NCI-H1436 (cell line): ENCODE measurements at places on chromosomes 16 and 17.

DNA sequence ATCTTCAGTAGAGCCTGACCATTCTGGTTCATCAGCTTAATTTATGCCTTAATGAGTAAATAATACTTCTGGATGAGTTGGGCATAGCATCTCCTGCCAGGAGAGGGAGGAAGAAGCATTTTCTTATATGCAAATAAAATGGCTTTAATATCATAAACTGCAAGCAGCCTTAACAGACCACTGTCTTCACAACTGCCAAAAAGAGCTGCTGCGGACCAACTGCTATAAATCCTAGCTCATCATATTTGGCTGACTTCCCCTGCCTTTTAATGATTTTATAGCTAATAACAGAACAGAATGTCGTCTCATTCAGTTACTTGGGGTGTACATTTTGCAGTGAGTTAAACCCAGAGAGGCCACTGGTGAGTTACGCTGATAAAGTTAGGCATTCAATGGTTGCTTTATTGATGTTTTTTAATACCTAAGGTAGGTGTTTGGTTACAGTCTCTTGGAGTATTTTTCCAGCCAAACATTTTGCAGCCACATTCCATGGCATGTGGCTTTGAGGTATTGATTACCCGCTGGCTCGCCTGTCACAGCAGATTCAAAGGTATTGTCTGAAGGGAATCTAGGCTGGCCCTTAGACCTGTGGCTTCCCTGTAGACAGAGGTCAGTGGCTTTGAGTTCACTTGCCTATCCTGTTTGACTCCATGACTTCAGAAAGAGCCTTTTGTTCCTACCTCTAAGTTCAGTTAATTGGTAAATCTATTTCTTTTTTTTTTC lies 16.4 kb downstream of the FAM20A start:
- DNase-seq: no peak

GRCh38 chr16:78072275-78072674 lies 27.2 kb upstream of the WWOX start:
- no peak for DNase-seq

DNA sequence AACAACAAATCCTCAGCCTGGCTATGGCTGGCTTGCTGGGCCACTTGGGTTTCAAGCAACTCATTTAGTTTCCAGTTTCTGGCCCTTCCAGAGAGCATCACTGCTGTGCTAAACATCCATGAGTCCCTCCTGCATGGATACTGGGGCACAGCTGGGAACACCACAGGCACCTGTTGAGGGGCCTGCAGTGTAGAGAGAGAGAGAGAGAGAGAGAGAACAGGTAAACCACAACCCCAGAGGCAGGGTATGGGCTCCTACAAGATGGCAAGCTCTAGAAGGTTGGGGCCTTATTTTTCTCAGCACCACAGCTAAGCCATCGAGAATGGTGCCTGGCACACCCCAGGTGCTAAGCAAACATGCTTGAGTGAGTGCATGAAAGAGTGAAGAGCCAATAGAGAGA lies 120.3 kb downstream of the RBFOX3 start:
- DNase-seq: no peak

DNA sequence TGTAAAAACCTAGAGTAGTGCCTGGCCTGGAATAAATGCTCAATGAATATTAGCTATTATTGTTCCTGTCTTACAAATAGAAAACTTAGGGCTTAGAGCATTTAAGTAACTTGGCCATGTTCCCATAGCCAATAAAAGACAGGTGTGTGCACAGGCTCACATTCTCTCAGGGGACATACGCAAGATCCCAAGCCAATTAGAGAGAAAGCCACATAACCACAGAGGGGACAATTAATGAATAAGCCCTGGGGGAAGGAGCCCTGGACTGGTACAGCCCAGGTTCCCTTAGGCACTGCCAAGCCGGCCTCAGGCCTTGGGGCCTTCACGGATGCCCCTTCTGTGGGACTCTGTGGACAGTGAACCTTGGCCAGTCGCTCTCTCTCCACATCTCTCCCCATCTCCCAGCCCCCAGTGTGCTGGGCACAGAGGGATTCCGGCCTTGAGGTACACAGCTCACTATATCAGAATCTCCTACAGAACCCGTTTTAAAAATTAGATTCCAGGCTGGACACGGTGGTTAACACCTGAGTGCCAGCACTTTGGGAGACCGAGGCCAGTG lies 27.3 kb upstream of the ABCC12 start:
- DNase-seq: peak; percentile 83

DNA sequence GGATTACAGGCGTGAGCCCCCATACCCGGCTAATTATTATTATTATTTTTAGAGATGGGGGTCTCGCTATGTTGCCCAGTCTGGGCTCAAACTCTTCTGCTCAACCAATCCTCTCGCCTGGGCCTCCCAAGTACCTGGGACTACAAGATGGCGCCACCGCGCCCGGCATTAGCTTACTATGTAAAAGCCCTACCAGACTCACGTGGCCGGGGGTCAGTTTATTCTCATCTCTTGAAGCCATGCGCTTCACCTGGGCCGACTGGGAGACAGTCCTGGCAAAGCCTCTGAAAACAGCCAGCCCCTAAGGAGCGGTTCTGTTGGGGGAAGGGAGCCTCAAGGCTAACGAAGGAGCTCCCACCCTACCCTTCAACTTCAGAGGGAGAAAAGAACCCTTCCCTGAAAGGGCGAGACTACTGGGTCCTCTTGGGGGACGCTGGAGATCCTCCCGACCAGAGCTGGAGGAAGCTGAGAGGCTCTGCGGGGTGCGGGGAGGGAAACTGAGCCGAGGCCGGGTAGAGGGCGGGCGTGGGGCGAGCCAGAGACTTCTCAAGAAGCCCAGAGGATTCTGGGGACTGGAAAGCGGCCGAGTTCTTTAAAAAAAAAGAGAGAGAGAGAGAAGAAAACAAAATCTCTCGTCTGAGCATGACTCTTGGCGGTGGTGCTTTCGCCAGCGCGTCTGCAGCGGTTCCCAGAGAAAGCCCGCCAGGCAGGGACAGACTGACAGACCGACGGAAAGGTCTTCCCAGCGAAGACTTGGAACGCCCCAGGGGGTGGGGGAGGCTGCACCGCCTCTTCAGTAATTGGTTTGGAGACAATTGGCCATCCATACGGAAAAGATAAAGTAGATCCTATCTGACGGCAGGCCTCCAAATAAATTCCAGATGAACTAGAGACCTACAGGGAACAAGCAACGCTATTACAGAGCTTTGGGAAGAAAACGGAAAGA lies 5.6 kb upstream of the TUBG2 start:
- no peak for DNase-seq

DNA sequence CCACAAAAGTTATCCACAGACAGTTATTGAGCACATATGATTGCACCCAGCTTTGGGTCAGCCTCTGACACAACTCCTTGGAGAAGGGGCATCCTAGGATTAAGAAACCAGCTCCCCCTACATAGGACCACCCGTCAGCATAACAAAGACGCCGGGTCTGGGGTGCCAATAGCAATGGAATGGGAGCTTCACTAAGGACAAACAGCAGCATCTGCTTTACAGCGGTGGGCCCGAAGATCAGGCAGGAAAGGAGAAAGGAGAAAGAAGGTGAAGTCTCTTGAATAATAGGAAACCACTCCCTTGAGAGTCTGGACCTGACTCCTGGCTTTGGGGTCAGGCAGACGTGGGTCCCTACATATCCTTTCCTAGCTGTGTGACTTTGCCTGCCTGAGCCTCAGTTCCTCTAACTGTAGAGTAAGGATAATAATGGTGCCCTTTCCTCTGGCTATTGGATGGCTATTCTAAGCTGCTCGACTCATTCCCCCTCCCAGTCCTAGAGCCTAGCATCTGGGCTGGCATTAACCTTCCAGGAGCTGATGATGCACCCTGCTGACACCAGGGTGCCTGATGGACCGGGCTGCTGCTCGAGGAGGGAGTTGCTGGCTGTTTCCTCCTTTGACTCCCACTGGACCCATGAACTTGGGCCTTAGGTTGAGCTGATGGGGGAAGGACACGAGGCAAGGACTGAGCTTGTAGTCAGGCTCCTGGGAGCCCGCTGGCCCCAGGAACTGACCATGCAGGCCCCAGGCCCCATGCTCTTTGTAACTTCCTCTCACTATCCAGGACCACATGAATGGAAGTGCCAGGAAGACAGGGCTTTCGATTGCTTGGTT lies 94.2 kb downstream of the C16orf78 start:
- no peak for DNase-seq

- DNase-seq: no peak
Observed at GRCh38 chr17:17415006-17415405, 61.8 kb upstream of the MED9 start.

- DNase-seq: no peak
Observed at GRCh38 chr16:66522816-66523590, 26.9 kb downstream of the TK2 start.

DNA sequence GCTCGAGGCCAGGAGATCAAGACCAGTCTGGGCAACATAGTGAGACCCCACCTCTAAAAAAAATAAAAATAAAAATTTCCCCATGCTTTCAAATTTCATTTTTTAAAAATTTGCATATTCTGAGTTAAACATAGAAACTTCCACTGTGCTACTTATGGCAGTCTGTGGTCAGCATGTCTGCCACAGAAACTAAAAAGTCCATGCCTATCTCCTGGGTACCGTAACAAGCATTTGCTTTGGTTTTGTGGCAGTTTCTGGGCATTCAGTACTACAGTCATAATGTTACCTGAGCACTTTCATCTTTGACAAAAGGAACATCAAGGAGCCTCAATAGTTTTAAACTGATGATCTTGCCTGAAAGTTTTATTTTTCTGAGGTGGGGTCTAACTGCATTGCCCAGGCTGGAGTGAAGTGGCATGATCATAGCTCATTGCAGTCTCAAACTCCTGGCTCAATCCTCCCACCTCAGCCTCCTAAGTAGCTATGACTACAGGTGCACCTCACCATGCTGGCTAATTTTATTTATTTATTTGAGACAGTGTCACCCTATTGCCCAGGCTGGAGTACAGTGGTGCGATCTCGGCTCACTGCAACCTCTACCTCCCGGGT lies 13.2 kb upstream of the ITGA2B start:
- DNase-seq: no peak

- no peak for DNase-seq
Observed at GRCh38 chr16:84478172-84478947, 26.1 kb downstream of the MEAK7 start.

DNA sequence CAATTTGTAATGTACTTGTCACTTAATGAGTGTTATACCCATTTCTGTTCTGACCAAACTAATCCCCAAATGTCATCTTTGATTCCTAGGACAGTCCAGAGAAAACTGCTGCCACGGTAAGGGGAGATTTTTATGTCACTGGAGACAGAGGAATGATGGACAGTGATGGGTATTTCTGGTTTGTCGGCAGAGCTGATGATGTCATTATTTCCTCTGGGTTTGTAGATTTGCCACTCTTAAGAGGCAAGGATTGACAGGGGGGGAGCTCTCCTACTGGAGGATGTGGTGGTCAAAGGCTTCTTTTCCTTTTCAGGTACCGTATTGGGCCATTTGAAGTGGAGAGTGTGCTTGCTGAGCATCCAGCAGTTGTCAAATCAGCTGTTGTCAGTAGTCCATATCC lies 12.5 kb downstream of the THUMPD1 start:
- DNase-seq: no peak

GRCh38 chr16:4011225-4011939 lies 104.9 kb downstream of the ADCY9 start:
- no peak for DNase-seq

GRCh38 chr16:59849716-59850115 lies 1115.6 kb upstream of the GOT2 start:
- DNase-seq: no peak

GRCh38 chr17:4098521-4099209 lies 44.2 kb downstream of the ZZEF1 start:
- DNase-seq: no peak

DNA sequence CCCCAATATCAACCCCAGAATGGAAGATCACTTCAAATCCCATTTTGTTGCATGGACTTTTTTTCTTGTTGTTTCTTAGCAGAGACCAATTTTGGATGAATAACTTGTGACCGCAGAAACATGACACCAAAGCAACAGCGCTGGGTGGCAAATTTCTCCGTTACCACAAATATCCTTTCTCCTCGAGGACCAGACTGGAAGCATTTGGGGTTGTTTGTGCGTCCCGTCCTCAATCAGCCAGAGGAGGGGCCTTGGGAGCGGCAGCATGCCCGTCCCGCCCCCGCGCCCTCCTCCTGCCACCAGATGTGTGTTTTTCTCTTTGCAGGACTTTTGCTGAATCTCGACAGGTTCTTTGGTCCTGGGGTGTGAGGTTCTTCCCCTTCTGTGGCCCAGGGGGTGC lies 282.5 kb upstream of the FOXF1 start:
- DNase-seq: no peak

- no peak for DNase-seq
Observed at GRCh38 chr17:33871720-33872540, 383.2 kb upstream of the CCL2 start.

DNA sequence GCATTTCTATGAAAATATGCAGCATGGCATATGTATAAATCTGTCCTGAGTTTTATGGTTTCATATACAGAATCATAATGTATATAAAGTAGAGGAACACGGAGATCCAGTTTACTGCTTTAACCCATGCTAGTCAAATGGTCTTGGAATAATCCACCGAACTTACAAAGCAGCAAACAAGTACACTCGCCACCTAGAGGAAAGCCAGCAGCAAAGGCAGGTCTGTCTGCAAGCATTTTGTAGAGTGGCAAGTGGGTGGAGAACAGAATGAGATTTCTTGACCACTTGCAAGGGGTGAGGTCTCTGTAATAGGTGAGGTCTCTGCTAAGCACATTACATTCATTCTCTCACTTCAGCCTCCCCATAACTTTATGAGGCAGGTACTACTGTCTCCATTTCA lies 308.3 kb downstream of the CA10 start:
- DNase-seq: no peak
